Activated T-cell treated with anti-CD3 and anti-CD28 coated beads, Interleukin-2, amount 50 U/mL, for 48 hours (primary cell): ENCODE measurements at places on chromosomes 12 and 14.

DNA sequence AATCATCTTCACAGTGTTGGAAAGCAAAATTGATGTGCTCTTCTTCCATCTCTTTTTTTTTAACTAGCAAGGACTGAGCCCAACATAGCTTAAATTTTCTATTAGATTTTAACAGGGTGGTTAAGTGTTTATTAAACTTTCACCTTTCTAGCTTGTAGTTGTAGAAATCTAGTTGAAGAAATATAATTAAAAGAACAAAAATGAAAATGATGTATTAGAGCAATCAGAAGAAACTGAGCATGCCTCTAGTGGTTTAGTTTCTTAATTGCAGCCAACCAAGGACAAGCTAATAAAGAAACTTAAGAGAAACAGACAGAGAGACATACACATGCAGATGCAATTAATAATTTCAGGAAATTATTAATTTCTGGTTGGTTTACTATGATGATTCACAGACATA is 673.0 kb upstream of the LMO3 start:
- no peak for DNase-seq

- no peak for DNase-seq
These were observed 67.1 kb downstream of the IFNG-AS1 start for GRCh38 chr12:68056300-68056699.

GRCh38 chr14:28763751-28764256 is 2.8 kb upstream of the FOXG1 start:
- no peak for DNase-seq

- DNase-seq: no peak
These were observed 406.3 kb upstream of the FAR2 start for GRCh38 chr12:28742791-28743190.

- no peak for DNase-seq
These were observed 347.4 kb upstream of the PRICKLE1 start for GRCh38 chr12:42936991-42937390.

DNA sequence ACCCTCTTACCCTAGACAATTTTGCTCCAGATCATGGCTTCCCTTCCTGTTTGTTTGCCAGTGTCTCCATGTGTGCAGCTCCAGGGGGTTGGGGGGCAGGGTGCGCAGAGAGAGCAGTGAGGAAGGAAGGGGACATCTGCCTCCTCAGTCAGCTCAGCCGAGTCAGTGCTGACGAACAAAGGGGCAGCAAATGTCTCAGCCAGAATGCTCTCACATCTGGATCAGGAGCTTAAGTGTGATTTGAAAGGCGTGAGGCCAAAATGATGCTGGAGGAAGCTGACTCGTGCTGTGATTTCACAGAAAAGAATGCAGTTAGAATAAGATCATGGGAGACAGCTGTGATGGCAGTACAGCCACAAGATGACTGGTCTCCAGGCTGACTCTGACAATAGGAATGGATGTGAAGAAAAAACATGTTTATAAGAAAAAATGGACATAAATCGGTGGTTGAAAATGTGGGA is 27.1 kb upstream of the CDK17 start:
- DNase-seq: peak; percentile 42

- no peak for DNase-seq
These were observed 98.9 kb downstream of the PRKCH start for GRCh38 chr14:61420326-61420725.

- DNase-seq: no peak
These were observed 61.7 kb downstream of the BTBD7 start for GRCh38 chr14:93271111-93271510.

- DNase-seq: no peak
These were observed 574 bp downstream of the GLRX5 start for GRCh38 chr14:95535226-95536021.

GRCh38 chr14:24095271-24096068 is 1.4 kb downstream of the PCK2 start:
- DNase-seq: peak; percentile 76

DNA sequence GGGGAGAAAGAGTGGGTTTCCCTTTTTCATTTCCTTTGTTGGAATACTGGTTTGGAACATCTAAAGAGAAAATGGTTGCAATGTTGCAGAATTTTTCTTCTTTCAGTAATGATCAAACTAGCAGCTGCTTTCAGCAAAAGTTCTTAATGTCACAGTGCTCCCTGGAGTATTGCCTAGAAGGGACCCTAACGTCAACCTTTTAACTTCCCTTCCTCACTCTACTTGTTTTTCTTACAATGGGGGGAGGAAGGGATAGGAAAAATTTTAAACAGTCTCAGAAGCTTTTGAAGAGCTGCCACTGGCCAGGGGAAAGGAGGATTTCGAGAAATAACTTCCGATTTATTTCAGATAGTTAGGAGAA is 521.8 kb downstream of the MED13L start:
- no peak for DNase-seq

- peak; percentile 80 for DNase-seq
These were observed at the start of gene LRP1 for GRCh38 chr12:57127726-57128518. TSS of gene LRP1 (plus strand) at chr12:57128483. CDS start at chr12:57128965, 482 bp downstream.

GRCh38 chr12:51972849-51973273 is 21.4 kb downstream of the ACVR1B start:
- peak; percentile 76 for DNase-seq

DNA sequence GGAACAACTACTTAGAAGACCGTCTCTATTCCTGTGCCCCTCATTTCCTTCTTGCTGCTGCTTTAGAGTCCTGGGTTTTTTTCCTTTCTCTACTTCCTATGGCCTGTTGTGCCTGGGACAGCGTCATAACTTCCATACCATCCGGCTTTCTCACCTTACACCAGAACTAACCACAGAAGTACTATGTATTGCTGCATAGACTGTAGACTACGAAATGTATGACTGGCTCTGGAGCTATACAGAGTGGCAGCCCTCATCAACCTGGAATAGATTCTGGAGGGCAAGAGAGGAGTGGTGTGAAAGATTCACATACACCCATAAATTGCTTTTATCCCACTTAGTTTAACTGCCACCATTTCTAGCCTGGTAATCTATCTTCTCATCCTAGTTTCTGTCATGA is 16.9 kb upstream of the SRP54 start:
- no peak for DNase-seq

GRCh38 chr12:48349471-48349870 is 1.2 kb downstream of the ZNF641 start:
- no peak for DNase-seq

DNA sequence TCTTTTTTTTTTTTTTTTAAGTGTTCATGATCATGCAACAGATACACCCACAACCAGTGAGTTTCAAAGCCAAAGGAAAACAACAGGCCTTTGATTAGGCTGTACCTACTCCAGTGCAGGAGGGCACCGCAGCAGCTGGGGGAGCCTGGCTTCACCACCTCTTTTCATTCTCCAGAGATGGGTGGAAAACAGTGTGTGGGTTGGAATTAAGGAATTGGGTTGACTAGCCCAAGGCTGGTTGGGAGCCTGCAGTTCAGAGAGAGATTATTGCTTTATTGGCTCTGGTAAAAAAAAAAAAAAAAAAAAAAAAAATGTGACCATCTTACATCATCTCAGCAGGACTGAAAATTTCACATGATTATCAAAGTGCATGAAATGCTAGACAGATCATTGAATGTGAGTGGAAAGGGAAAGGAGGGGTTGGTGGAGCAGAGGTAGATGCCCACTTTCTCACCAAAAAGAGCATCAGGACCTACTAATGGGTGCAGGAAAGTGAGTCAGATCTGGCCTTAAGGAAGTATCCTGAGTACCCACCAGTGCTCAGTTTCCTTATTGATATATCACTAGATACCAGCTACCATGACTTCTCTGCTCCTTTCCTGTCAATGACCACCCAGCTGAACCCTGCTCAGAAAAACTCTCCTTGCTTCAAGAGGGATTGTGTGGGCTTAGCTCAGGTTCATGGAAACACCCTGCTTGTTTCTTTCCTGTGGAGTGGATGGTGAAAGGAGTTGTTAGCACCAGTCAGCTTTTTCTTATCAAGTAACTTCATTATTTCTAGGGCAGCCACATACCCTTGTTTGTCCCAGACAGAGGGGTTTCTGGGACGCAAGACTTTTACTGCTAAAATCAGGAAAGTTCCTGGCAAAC is 54.8 kb upstream of the DYRK2 start:
- DNase-seq: no peak

DNA sequence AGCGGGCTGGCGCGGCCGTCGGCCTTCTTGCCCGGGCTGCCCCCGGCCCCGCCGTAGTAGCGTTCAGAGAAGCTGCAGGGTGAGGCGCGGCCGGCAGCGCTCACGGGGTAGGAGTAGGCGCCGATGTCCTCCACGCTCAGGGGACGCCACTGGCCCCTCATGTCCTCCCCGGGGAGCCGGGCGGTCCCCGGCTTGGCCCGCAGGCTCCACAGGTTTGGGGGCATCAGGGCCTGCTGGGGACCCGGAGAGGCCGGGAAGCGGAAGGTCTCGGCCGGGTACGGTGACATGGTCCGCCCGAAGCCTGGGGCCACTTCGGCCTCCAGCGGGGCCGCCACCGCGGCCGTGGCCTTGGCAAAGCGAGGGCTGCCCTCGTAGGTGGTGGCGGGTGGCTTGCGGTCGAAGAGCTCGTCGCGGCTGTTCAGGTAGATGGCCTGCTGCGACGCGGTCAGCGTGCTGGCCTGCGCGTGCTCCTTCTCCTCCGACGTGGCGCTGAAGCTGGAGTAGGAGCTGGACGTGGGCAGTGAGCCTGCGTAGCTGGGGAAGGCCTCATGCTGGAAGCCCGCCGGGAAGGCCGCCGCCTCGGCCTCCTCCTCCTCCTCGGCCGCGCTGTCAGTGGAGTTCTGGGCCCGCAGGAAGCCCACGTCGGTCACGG is 48.7 kb downstream of the BEGAIN start:
- DNase-seq: no peak

DNA sequence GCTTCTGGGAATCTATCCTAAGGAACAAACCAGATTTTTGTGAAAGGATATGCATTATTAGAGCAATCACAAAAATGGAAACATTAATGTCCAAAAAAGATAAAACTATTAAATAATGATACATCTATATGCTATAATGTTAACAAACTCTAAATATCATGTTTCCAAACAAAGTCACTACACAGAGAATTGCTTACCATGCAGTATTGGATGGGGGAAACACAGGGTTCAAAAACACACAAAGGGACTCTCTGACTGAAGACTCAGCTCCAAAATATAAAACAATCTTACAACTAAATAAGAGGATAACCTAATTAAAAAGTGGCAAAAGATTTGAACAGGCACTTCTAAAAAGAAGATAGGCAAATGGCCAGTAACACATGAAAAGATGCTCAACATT is 304.2 kb downstream of the DPF3 start:
- no peak for DNase-seq

GRCh38 chr12:117521867-117522266 is 160.4 kb upstream of the NOS1 start:
- no peak for DNase-seq

DNA sequence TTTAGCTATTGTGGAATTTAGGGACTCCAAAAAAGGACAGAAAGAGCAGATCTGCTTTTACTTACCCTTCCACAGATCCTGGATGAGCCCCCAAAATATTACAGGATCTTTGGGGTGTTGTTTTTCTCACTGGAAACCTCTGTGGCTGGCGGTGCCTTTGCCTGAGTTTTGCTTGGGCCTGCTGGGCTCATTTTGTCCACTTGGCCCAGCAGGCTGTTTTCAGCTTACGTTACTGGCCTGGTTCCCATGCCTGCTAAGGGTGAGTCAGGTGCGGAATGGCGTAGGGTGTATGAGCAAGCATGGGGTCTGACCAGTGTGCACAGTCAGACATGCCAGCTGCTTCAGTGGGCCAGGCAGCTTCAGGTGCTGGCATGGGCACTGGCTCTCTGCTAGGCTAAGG is 45.8 kb downstream of the HSD17B6 start:
- DNase-seq: no peak

DNA sequence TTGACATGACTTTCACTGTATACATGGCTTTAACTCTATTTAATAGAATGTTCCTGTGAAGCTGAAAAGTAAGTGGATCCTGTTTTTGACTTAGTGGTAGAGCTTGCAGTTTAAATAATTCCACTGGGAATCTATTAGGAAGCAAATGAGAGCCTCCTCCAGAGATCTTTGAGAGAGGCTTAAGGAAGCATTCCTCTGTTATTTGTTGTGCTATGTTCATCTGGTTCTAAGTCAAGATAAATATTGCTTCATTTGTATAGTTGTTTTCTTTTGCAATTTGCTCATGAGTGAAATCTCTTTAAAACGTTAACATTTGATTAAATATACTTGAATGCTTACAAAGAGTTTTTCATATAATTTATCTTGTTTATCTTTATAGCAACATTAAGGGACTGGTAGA is 70.4 kb downstream of the TMTC2 start:
- no peak for DNase-seq

- DNase-seq: no peak
These were observed 81.6 kb downstream of the PHETA1 start for GRCh38 chr12:111287125-111287900.

DNA sequence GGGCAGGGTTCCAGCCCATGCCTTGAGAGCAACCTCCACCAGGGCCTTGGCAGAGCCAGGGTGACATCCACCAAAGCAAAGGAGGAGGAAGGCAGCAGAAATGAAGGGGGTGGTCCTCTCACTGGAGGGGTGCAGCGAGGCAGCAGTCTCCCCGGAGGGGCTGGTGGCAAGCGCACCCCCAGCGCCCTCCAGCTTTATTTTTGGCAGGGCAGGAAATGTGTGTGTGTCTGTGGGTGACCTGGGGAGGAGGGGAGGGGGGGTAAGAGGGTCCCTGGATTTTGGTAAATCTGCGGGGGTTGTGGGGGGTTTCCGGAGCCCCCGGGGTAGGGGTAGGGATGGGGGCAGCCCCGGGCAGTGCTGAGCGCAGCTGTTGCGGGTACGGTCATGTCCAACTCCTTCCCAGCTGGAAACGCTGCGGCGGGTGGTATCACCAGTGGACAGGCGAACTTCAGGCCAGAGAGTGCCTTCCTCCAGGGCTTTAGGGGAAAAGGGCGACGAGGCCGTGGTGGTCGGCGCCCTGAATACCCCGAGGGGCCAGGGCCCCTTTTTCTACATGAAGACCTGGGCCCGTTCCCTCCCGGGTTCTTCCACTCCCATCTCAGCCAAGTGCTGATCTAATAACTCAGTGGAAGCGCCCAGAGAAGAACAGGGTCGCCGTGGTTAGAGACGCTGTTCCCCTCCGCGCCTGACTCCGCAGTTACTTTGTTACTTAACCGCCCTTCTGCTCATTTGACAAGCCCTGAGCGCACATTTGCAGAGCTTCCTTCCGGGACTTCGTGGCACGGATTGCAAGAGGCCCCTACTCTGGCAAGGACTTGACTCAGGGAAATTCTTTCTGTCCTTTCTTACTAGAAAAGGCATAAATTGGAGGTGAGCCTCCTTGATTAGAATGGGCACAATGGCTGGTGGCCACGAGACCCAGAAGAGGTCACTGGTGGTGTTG is 55.2 kb downstream of the FOS start:
- DNase-seq: peak; percentile 65
